Activated naive CD4-positive, alpha-beta T cell treated with anti-CD3 and anti-CD28 coated beads, Interleukin-2, amount 50 U/mL, for 72 hours (primary cell): ENCODE measurements at places on chromosomes 12 and 14.

DNA sequence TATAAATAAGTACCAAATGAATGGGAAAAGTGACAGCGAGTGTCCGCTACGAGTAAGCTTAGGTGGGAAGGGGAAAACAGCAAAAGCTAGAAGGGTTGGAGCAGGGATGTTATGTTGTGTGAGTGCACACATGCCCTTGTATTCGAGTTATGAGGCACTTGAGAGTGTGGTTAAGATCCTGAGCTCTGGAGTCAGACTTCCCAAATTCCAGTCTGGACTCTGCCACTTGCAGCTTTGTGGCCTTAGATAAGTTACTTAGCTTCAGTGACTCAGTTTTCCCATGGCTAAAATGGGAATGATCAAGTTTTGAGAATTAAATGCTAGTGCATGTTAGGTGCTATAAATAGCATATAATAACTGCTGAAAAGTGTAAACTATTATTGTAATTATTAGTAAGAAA is 44.9 kb downstream of the KTN1 start:
- no peak for DNase-seq

GRCh38 chr14:53278602-53279506 is 125.7 kb upstream of the DDHD1 start:
- DNase-seq: no peak

DNA sequence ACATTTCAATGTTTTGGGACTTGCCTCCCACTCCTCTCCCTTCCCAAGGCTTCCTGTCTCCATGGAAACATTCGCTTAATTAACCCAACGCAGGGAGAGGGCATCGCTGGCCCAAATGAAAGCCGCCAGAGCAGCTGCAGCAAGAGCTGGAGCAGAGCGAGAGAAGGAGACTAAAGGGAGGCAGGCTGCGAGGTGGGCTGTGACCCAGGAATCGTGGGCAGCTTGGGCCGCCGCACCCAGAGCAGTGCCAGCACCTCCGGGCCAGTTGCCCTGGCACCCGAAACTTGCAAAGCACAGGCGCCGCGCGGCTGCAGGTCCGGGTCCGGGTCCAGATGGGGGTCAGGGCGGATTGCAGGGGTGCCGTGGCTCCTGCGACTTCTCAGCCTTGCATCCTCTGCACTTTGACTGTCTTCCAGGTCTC is 43.5 kb upstream of the PTPRQ start:
- peak; percentile 50 for DNase-seq

DNA sequence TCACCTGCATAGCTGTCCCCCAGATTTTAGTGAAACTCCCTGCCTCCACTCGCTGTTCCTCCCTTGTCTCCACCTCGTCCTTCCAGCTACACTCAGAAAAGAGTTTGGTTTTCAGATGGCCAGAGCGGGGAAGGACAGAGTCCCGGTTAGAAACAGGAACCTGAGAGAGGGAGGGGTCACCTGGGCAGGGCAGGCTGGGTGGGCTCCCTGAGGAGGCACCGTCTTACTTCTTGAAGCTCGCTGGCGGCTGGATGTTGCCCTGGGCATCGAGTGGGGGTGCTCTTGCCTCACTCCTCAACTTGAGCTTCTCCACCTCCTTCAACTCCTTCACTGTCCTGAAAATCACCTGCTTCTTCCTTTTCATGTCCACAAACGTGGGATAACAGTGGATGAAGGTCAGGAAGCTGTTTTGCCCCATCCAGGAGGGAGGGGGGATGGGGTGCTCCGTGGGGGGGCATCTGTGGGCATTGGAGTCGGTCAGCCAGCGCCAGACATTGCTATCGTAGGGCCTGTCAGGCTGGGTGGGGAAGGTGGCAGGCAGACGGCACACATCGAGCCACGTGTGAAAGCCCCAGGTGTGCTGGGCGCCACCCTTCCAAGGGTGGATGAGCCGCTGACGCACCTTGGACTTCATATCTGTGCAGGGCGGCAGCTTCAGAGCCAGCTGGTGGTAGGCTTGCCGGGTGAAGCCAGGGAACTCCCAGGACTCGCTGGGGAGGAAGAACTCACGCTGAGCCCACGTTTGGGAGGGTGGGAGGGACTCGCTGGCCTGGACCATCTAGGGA is 2.0 kb downstream of the TEX52 start:
- no peak for DNase-seq

DNA sequence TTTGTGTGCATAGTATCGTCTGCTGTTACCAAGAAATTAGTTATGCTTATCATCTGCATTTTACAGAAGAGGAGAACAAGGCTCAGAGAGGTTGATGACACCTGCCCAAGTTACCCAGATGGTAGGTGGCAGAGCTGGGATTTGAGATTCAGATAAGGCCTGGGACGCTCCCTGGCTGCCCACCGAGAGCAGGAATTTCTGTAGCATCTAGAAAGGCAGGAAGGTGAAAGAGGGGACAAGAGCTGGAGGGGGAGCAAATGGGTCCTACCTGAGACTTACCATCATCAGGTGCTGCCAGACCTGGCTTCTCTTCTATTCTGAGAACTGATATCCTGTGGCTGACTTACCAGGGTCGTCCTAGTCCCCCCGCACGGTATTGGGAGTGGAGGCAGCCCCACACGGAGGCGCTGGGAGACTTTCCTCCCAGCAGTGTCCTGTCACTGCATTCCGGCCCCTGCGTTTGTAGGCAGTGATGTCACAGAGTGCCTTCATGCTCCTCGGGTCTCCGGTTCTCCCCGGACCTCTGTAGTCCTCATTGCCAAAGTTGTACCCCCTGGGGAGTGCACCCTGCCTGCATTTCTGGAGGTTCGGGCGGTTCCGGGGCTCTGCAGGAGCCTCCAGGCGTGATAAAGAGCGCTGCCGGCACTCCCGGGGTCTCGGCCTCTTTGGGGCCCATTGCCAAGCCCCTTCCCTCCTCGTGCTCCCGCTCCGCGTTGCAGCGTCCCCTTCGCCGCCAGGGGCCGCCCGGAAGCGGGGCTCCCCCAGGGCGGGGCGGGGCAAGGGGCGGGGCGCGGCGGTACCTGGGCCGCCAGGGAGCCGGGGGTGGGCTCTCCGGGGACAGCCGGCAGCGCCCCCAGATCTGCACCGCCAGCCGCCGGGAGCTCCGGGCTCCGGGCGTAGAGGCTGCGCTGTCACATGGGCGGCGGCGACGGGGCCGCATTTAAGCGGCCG is at the start of gene CABP1:
TSS of gene CABP1 (plus strand) at position 856 of the 951 bp plus-strand sequence. CDS start at position 916, 60 bp downstream.
- peak; percentile 69 for DNase-seq

DNA sequence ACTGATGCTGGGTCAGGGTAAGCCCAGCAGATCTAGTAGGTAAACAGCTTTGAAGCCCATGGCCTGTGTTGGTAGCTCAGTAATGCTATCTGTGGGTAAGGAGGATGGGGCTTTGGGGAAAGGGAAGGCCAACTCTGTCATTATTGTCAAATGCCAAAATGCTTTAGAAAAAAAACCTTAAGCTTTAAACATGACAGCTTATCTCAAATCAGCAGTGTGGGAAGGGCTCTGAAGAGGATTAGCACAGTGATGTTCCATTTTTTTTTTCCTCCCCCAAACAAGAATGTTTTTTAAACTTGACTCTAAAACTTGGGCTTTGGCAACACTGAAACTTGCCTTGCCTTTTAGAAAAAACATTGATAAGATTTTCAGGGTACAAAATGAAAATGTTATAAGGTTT is 11.7 kb downstream of the DAAM1 start:
- DNase-seq: no peak

DNA sequence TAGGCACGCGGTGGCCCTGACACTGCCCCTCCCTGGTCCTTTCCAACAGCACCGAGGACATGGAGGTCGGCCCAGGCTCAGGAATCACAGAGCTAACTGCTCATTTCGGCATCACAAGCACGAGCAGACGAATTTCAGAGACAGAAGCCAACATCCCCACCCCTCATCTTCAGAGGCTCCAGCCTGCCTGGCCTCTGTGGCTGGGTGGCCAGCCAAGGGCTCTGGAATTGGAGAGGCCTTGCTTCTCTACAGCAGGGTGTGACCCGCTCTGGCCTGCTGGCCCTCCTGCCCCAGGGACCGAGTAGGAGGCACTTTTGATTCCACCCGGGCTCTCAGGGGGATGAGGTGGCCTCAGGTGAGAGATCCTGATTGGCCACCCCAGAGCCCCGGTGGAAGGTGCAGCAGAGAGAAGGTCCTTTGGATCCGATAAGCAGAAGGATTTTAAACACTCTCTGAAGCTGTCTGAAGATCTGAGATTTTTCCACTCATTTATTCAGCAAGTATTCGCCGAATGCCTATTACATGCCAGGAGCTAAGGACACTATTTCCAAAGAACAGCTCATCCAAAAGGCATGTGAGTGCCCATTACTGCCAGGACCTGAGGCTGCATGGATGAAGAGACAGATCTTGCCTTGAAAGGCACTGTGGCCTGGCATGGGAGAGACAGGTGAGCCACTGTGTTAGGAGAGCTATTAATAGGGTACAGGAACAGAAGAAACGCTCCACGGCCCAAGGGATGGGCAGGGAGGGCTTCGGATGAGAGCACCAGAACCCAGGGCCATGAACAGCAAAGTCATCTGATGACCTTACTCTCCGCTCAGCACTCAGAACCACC is 10.2 kb downstream of the BAG5 start:
- DNase-seq: no peak

- DNase-seq: no peak
Measured at GRCh38 chr14:80212023-80212397, 706 bp upstream of the DIO2 start.

DNA sequence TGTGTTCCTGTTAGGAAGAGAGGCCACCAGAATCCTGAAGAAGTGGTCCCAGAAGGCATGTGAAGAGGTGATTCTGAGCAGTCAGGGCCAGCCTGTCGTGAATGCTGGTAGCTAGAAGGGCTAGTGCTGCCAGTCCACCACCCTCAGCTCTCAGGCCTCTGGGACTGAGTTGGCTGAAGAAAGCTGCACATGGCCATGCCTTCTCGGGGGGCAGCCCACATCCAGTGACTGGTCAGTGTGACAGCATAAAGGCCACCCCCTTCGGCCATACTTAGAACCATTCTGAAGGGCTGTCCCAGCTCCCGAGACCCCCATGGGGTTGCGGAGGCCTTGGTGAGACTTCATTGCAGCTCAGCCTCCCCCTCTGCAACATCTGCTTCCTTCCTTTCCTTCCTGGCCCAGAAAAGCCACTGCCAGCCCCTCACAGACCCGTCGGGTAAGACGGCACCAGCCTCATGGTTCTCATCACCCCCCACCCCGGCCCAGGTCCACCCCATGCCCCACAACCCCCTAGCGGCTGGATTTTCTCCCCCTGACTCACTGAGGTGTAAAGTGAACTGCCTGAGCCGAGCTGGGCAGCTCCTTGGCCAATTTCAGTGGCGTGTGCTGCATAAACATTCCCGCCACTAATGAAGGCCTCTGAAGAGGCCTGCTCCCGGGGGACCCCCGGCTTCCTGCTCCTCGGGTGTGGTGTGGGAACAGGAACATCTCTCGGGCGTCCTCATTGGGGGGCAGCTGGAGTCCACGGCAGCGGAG is 49.5 kb upstream of the DIO3 start:
- DNase-seq: no peak
